ENCODE measurements at places on chromosomes 12 and 14. TPM values are rescaled to one million over a fixed set of nuclear protein-coding genes. Genes with fewer than 3 reads are reported as not detected.

GRCh38 chr12:113048716-113049127 is 7.8 kb upstream of the DTX1 start:
- DNase-seq: peak; percentile 15

DNA sequence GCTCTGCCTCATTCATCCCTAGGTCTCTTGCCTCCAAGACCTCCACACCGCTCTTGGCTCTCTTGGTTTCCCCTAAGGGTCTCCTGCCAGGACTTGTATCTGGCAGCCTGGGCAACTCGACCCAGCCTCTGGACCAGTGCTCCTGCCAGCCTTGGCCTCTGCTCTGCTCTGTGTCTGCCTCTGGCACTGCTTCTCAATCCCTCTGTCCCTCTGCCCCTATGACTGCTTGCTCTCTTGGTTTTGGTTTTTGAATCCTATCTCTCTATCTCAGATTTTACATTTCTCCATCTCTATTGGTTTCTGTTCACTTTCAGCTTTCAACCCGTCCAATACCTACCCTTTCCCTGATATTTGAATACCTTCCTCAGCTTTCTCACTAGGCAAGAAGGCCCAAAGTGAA is 6.3 kb downstream of the ITGA5 start:
- DNase-seq: no peak

GRCh38 chr12:71160585-71160984 is 2.8 kb upstream of the TSPAN8 start:
- no peak for DNase-seq

- DNase-seq: no peak
Observed at GRCh38 chr14:100305324-100306100, 732 bp downstream of the SLC25A29 start.

DNA sequence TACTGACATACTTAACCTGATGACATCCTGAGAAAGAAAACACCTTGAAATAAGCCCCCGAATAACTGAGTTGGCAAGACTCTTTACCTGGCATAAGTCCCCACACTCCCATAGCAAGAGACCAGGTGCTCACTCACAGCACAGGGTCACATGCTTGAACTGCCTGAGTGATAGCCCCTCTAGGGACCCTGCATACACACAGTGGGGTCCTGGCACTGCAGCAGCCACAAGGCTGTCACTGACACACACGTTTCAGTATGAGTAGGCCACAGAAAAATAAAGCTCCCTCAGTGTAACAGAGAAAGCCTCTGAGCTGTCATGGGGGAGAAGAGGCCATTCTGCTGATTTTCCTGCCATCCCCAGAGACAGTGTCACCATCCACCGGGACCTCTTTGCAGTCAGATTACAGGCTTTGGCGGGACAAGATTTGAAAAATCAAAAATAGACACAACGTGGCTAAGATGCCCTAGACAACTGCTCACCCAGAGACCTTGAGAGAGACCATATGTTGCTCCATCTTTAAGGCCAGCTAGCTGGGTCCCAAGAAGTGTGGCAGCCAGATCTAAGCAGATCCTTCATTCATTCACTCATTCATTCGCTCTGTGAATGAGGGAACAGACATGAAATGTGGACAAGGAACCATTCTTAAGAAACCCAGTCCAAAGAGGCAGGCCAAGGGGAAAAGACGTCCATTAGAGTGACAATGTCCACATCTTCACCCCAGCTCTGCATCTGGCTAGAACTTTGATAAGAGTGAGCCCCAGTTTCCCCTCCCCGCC is 1.6 kb downstream of the SCARB1 start:
- no peak for DNase-seq

The GOLGA3 gene
- total RNA-seq: 64.4 TPM

The NANOG gene
- 0.21 TPM for total RNA-seq

The FITM1 gene
- 4.2 TPM for total RNA-seq

Measured in urinary bladder (tissue), 4 donors.